ENCODE measurements at places on chromosomes 1 and 21. TPM values are rescaled to one million over a fixed set of nuclear protein-coding genes. Genes with fewer than 3 reads are reported as not detected.
A peak's percentile ranks its signal among the peaks of the same experiment; 100 is the strongest.

The GORAB gene
- total RNA-seq: 18.2 TPM

DNA sequence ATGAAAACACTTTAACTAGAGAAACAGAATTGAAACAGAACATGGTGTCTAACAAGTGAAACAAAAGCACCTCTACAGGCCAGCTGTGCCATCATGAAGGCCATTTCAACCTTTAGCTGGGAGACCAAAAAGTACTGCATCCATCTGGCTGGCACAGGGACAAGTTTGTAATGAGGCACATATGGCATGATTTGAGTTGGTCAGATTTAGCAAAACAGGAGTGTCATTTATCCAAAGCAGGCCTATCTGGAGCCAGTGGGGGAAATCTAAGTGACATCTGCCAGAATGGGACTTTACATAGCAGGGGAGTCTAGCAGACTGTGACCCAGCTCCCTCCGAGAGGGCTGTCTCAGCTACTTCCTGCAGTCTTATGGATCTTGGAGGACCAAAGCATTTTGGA is 51.9 kb downstream of the DNTTIP2 start:
- DNase-seq: no peak

GRCh38 chr1:147515045-147515869 is 26.0 kb upstream of the BCL9 start:
- peak; percentile 53 for DNase-seq

The DNASE2B gene
- total RNA-seq: 0.34 TPM

DNA sequence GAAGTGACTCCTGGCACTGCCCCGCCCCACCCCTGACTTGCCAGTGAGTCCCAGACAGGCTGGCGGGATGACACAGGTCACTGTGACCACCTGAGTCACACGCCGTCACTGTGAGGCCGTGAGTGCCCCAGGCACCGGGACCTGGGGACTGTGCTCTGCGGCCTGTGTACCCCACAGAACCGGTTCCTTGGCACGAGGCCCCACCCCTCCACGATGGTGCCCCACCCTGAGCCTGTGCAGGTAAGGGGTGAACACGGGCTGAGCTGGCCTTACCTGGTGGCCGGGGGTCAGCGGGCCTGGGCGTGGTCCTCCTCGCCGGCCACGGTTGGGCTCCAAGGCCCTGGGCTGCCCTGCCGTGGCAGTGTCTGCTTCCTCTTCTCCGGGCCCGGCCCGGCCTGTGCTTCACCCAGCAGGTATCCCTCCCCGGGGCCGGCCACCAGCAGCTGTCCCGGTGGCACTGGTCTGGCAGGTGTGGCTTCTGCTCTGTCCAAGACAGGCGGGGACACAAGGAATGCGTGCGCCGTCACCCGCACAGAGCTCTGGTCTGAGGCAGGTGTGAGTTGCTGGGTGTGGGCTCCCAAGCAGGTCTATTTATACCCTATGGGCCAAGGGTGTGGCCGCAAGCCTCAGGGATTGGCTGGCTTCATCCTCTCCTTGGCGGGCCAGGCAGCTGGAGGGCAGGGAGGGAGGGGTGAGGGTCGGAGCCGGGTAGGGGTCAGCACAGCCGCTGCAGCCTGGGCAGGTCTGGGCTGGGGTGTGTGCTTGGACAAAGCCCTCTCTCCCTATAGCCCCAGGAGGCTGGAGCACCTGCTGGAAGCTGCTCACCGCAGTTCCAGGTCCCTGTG is at the start of gene RNF223:
TSS of gene RNF223 (minus strand) at position 564 of the 845 bp plus-strand sequence. CDS start 1,740 bp downstream, outside the sequence.
- peak; percentile 90 for DNase-seq

DNA sequence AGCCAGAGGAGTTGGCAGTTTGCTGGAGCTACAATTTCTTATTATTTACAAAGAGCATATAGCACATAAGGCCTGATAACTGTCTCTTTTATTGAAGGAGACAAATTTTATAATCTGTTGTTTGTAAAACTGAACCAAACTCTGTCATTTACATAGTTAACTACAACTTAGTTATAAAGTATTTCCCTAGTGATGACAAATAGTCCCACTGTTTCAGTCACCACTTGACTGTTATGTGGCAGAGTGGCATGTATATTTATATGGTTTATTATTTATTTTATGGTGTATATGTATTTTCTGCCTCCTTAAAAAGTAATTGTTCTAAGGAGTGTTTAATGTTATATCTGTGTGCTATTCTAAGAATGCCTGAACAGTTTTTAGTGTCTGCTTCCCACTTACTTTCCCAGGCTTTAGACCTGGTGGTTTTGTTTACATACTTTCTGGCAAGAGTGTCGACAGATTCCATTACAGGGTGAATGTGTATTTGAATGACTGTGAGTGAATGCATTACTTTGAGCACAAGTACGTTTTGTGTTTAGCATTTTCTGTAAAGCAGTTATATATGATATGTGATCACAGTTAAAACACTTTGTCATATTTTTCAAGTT is 10.0 kb downstream of the TSEN15 start:
- DNase-seq: no peak

The TMCO4 gene
- total RNA-seq: 60.8 TPM

The GBP3 gene
- 79.7 TPM for total RNA-seq

The OSCP1 gene
- total RNA-seq: 13.4 TPM

GRCh38 chr1:212287261-212287895 is 2.2 kb downstream of the PPP2R5A start:
- DNase-seq: no peak

DNA sequence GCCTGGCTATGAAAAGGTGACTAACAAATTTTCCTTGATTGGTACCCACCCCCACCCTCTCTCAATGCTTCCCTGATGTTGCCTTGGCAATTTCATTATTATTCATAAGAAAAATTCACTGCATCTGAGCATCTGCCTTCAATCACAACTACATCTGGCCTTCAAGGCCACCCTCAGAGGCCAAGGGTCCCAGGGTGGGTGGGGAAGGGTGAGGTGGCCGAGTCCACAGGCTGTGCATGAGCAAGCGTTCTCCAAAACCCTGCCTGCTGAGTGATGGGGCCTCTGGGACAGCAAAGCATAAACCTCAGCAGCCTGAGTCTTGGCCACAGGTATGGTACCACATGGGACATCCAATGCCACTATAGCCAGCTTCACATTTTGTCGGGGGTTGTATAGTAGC is 198.7 kb downstream of the SLC35F3 start:
- DNase-seq: no peak

DNA sequence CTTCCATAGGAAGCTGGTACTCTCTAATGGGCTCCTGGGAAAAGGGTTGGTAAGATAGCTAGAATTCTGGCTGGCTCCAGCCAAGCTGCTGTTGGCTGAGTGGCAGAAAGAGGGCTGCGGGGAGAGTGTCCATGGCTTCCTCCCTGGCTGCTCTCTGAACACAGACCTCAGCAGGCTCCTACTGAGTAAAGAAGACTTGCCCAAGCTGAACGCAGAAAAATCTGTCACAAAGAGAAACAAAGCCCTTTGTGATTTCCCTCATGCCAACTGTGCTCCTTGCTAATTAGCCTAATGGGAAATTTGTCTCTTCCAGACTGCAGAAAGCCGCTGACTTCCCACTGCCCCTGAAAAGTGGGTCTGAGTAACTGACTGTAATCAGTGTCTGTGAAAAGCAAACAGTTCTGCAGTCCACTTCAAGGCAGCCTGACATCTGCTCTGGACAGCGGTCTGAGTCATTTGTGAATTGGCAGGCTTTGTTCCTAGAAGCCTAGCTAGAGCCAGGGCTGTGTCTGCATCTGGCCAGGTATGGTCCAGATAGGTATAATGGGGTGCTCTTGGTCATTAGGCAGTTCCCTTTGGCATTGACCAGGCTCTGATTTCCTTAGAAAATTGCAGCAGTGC is 282.8 kb downstream of the ZNF648 start:
- no peak for DNase-seq

The ORC1 gene
- 1.1 TPM for total RNA-seq

GRCh38 chr1:87588495-87588894 is 259.8 kb downstream of the LMO4 start:
- no peak for DNase-seq

GRCh38 chr1:118118469-118118868 is 66.6 kb downstream of the SPAG17 start:
- DNase-seq: no peak

GRCh38 chr1:48916130-48917069 is 139.7 kb upstream of the BEND5 start:
- DNase-seq: no peak

The RGL1 gene
- 20.9 TPM for total RNA-seq

DNA sequence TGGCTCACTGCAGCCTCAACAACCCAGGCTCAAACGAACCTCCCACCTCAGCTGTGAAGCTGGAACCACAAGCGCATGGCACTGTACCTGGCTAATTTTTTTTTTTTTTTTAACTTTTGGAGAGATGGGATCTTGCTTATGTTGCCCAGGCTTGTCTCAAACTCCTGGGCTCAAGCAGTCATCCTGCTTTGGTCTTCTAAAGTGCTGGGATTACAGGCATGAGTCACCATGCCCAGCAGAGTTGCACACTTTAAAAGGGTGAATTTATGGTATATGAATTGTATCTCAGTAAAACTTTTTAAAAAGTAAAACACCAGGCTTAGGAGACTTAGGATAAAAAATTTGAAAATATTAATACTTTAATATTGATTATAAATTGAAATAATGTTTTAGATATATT is 99.1 kb downstream of the CLEC20A start:
- DNase-seq: no peak

The TENT5C gene
- 9.8 TPM for total RNA-seq

The TRIM67 gene
- total RNA-seq: not detected

The GLRX2 gene
- total RNA-seq: 16.2 TPM

The PRDM15 gene
- 14.1 TPM for total RNA-seq

GRCh38 chr1:236882678-236883077 is 87.6 kb downstream of the MTR start:
- DNase-seq: no peak

DNA sequence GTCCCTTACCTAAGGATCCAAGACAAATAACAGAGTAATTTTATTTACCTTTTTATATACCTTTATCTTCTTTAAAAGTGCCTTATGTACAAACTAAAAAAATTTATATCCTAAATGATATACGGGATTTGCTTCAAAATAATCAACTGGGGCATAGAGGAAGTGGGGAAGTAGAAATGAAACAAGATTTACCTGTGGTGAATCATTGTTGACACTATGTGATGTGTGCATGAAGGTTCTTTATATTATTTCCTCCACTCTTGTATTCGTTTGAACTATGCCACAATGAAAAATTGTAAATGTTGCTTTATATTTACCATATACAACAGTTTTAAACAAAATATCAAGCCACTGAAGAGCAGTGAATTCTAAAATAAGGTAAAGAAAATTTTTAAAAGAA is 13.0 kb downstream of the RGS7 start:
- no peak for DNase-seq

GRCh38 chr1:218376722-218377121 is 31.6 kb downstream of the TGFB2 start:
- no peak for DNase-seq

GRCh38 chr1:223253916-223254315 is 110.1 kb downstream of the SUSD4 start:
- no peak for DNase-seq

DNA sequence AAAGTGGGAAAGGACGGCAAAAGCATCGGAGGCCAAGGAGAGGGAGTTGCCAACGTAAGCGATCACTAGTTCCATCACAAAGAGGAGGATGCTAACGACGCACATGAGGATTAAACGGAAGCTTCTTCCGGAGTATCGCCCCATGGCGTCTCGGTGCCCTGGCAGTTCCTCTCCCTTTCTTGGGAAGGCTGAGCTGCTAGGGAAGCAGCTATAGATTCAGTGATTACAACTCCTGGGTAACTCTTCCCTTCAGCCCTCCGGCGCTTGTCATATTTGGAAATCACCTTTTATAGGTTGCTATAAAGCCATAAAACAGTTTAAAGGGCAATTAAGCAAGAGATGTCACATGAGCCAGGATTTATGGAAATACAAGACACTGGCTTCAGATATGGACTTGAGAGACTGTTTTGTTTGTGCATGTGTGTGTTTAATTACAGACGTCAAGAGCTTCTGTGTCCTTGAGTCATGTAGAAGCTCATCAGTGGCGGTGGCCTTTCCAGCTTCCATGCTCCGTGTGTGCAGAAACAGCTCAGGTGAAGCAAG is 30.6 kb upstream of the SLC30A10 start:
- no peak for DNase-seq

DNA sequence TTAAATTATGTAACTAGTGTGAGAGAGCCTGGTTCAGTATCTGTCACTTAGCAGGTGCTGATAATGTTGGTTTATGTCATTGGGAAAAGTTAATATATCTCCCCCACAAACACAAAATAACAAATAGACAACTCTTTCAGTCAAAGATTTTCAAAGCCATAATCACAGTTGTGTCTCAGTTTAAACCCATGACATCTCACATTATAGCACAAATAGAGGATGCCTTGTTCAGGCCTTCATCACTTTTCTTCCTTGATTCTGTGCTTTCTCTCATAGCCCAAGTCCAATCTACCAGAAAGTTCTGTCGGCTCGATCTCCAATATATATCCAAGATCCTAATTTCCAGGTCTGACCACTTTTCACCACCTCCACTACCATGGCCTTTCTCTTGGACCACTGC is 6.2 kb upstream of the EPS15 start:
- no peak for DNase-seq

GRCh38 chr1:229139331-229140118 is 131.4 kb upstream of the RAB4A start:
- no peak for DNase-seq

- DNase-seq: no peak
Measured at GRCh38 chr1:22531251-22531650, 32.0 kb upstream of the EPHA8 start.

DNA sequence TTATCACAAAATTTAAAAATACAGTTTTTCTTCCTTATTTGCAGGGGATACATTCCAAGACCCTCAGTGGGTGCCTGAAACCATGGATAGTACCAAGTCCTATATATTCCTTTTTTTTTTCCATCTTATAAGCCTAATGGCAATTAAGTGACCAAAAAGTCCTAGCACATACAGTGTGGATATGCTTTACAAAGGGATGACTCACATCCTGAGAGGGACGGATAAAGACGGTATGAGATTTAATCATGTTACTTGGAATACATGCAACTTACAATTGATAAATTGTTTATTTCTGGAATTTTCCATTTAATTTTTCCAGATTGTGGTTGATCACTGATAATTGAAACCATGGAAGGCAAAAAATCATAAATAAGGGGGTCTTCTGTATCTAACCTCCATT is 181.2 kb upstream of the BRINP3 start:
- DNase-seq: no peak

DNA sequence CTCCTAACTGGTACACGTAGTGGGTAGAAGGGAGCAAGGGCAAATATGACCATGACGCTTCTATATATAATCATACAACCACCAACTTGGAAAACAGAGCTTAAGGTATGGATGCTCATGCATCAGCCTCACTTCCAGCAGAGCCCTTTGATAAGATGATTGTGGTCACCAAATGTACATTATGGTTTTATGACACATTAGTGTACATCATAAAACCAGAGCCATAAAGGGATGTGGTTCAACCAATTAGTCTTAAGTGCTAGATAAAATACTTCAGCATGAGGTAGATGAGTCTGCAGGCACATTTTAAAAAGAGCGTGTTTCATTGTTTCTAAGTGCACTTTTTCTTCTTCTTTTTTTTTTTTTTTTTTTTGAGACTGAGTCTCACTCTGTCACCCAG is 43.7 kb downstream of the NIBAN1 start:
- DNase-seq: no peak

- no peak for DNase-seq
Measured at GRCh38 chr1:109402025-109402424, 4.3 kb upstream of the SORT1 start.

The MTX1 gene
- total RNA-seq: 31.6 TPM

- DNase-seq: peak; percentile 56
Measured at GRCh38 chr1:40861224-40862003, 749 bp downstream of the CITED4 start.

Measured in ureter (tissue), 1 donor.